Esophagus mucosa (tissue), 1 donor: ENCODE measurements at places on chromosomes 2 and 18.
A peak's percentile ranks its signal among the peaks of the same experiment; 100 is the strongest.

- ATAC-seq, result no peak
Observed at GRCh38 chr18:42201137-42201536, 246.1 kb downstream of the PIK3C3 start.

DNA sequence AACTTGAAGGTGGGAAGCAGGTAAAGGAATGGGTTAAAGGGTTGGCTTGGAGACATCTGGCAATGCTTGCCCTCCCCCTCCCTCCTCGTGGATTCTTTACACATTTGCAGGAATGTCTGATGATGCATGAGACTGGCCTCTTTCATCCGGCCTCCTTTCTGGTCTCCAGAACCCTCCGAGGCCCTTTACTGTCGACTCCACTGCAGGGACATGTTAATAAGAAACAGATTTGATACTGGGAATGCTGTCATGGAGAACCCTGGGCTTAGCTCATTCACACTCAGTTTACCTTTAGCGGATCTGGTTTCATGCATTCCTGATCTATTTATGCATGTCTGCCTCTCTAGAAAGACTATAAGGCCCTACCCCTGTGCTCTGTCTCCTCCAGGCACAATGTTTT lies 238.7 kb downstream of the TGIF1 start:
- ATAC-seq, result no peak

DNA sequence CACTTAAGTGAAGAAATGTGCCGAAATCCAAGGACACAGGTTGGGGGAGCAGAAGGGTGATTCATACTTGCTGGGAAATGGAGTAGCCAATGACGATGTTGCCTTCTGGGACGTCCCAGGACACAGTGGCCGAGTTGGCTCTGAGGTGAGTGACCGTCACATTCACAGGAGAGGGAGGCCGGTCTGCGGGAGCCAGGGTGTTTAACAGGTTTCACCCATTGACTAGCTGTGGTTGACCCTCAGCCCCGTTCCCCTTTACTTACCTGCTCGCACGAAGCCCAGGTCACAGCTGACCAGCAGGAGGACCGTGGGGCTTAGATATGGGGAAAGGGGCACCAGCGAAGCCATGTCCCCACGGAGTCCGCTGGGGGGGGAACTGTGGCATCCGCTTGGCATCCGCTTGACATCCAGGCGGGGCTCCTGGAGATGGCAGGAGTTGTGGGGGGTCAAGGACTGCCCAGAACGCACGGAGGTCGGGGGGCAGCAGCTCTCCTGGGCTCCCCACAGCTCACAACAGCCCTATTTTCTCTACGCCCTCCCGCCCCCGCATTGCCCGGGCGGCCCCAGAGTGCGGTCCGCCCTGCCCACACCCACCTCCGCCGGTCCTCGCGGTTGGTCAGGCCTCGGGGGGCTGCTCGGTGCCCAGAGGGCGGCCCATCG lies 586 bp downstream of the FNDC4 start:
- ATAC-seq, result peak; percentile 5

GRCh38 chr18:35159782-35160181 lies 81.1 kb upstream of the ZNF397 start:
- no peak for ATAC-seq

- no peak for ATAC-seq
Observed at GRCh38 chr18:57863706-57864105, 60.6 kb upstream of the ATP8B1 start.

- no peak for ATAC-seq
Observed at GRCh38 chr18:59265974-59266369, 7.3 kb downstream of the RAX start.

DNA sequence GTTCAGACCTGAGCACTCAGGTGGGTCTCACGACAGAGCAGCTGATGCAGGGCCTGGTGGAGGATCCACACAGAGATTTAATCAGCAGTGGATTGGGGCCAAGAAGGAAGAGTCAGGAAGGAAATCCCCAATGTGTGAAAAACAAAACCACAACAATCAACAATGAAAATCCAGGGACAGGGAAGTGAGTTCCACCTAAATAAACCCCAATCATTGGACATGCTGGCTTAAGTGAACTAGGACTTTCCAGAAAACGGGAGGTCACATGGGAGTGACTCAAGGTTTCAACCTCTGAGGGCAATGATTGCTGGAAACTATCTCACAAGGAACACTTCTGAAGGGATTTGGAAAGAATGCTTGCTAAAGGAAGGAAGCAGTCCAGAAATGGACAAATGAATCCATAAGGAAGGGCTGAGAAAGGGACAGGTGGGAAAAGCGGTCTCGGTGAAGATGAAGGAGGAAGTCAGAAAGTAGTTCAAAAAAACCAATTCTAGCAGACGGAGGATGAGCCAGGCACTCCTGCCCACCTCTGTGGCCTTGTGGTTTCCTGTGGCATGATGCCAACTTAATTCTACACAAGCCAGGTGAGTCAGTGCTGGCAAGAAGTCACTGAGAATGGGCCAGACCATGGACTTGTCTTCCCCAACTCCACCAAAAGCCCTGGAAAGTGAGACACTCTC lies 15.4 kb upstream of the XDH start:
- peak; percentile 75 for ATAC-seq

- no peak for ATAC-seq
Observed at GRCh38 chr2:196167666-196168065, 3.7 kb downstream of the STK17B start.

DNA sequence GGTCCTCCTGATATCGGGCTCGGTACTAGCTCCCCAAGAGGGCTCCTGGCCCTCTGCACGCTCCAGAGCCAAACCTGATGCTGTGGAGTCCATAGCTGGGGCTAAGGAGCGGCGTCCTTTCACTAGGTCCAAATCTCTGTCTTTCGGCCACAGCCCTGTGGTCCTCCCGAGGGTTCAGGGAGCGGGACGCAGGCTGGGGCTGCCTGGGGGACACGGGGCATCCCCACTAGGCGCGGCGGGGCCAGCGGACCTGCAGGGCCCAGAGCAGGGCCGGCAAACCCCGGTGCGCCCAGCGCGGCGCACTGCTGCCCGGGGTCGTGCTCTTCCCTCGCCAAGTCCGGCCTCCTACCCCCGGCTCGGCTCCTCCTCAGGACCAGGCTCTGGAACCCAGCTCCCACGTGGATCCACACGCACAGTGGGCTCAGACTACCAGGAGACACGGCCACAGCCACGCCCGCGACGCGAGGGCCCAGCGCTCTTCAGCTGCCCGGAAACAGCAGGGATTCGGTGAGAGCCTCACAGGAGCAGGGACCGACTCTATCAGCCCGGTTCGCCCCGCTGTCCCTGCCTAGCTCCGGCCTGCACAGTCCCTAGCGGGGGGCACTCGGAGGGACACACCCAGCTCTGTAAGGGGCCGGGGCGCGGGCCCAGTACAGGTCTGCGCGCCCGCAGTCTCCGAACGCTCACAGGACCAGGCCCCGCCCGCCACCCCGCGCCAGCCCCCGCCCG lies 593 bp downstream of the ZNF514 start:
- ATAC-seq, result peak; percentile 53

DNA sequence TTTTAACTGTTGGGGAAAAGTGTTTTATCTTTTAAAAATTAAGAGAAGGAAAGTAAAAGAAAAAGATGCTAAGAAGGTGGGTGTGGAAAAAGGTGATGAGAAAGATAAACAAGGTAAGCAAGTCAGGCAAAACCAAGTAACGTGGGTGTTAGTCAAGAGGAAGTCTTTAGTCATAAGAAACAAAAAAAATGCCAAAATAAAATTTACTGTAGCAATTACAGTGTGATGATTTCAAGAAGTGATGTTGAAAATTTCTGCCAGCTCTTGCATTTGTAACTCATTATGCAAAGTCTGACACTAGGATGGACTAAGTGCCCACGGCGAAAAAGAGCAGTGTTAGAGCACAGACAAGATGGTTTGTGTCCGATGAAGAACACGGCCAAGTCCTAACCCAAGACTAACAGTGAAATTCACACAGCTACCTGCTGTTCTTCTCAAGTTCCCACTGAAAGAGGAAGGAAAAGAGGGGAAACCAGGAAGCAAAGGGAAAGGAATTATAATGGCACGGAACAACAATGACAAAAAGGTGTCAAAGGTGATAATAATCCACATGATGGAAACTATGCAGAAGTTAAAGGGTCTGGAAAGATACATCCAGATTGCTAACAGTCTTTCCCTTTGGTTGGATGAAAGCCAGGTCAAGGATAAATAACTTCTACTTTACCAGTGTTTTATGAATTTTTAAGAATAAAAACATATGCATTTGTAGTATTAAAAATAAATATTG lies 34.1 kb downstream of the NOL10 start:
- no peak for ATAC-seq

- peak; percentile 32 for ATAC-seq
Observed at GRCh38 chr2:206728277-206729199, 10.3 kb upstream of the DYTN start.

- no peak for ATAC-seq
Observed at GRCh38 chr2:169727065-169727464, 6.6 kb upstream of the KLHL23 start.

- ATAC-seq, result no peak
Observed at GRCh38 chr18:29512203-29512602, 1335.3 kb upstream of the CDH2 start.

DNA sequence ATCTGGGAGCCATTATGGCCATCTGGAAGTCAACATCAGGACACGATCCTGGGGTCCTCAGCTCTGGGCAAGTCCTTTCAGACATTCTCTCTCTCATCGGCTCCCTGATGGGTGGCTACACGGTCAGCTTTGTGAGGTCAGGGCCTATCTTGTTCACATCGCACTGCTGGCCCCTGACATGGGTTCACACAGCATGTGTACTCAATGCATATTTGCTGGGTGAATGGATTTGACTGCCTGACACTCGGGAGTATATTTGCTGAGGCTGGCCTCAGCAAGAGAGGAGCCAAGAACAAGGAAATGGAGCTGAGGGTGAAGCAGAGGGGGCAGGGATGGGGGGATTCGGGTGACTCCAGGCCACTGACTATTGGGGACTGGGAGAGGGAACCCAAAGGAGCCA lies 50.5 kb downstream of the SLC4A5 start:
- ATAC-seq, result no peak

DNA sequence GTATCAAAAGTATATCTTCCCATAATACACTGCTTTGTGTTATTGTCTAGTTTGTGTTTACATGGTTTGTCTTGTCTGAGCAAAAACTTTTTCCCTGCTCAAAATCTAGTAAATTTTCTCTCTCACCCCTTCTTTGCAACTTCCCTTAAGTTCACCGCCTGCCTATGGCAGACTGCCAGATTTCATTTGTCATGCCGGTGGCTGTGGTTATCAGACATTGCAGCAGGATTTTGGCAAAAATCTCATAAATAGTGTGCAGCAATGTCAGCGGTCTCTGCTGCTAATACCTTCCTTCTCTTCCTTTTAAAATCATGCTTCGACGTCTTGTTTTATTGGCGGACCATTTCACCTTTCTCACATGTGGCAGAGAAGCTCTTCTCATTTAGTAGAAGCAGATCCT lies 45.6 kb upstream of the TMEM178A start:
- no peak for ATAC-seq
